RPMI8226 (cell line): ENCODE measurements at places on chromosomes 6 and 20.

DNA sequence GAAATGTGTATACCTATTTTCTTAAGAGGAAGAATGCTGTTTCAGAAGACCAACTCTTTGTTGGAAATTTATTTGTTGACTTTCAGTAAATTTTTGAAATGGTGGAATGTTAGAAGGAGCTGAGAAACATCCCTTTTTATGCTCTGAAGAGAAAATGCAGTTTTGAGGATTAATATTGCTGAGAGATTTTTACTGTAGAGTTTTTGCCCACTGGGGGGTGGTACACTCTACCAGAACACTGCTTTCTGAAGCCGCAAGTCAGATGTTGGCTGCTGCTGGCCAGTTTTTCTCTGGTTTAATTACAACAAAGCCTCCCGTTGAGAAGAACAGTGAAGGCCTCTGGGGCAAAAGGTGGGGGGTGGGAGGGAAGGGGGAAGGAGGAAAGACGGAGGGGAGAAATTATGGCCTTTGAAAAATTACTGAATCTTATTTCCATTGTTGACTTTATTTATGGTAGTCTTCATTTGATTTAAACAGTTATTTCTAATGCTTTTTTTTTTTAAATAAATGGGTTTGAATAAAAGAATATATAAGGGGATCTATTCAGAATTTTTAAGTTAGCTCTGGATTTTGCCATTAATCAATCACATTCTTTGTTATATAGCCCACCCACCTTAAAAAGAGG lies 3.0 kb downstream of the FLRT3 start:
- peak; percentile 51 for DNase-seq

DNA sequence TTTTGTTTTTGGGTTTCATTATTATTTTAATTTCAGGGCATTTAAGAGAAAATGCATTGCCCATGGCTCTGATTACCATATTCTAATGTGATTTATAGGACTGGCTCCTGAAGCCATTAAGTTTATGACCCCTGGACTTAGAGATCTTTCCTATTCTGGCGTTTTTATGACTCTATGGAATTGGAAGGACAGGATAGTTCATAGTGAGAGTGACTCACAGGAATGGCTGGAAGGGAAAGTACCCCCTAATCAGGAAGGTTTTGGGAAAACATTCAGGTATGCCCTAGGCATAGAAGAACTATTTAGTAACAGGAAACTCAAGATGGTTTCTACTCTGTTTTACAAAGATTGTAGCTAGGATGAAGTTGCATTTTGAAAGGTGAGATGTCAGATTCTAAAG lies 108.6 kb upstream of the SLC2A12 start:
- no peak for DNase-seq

- DNase-seq: no peak
Observed at GRCh38 chr20:20063941-20064702, 11.8 kb downstream of the CFAP61 start.

- DNase-seq: no peak
Observed at GRCh38 chr6:136146130-136146529, 104.0 kb downstream of the MTFR2 start.

DNA sequence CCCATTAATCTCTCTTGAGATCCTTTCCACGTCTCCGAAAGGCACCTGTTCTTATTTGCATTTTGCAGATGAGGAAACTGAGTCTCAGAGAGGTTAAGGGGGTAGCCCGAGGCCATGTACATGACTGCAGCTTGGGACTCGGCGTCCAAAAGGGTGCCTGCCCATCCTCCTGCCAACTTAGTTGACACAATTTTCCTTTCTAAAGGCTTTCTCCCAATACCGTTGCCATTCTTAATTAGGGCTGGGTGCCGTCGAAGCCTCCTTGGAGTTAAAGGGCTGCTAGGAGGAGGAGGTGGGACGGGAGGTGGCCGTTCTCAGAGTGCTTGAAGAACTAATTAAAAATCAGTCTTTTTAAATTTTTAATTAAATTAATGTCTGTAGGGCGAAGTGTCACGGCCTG lies 546 bp upstream of the PSMG4 start:
- no peak for DNase-seq

- no peak for DNase-seq
Observed at GRCh38 chr6:167572106-167572505, 247.2 kb downstream of the TTLL2 start.

- DNase-seq: peak; percentile 39
Observed at GRCh38 chr6:43269273-43270007, 26.2 kb downstream of the TTBK1 start.

GRCh38 chr6:64255000-64255399 lies 619.4 kb downstream of the PHF3 start:
- no peak for DNase-seq

DNA sequence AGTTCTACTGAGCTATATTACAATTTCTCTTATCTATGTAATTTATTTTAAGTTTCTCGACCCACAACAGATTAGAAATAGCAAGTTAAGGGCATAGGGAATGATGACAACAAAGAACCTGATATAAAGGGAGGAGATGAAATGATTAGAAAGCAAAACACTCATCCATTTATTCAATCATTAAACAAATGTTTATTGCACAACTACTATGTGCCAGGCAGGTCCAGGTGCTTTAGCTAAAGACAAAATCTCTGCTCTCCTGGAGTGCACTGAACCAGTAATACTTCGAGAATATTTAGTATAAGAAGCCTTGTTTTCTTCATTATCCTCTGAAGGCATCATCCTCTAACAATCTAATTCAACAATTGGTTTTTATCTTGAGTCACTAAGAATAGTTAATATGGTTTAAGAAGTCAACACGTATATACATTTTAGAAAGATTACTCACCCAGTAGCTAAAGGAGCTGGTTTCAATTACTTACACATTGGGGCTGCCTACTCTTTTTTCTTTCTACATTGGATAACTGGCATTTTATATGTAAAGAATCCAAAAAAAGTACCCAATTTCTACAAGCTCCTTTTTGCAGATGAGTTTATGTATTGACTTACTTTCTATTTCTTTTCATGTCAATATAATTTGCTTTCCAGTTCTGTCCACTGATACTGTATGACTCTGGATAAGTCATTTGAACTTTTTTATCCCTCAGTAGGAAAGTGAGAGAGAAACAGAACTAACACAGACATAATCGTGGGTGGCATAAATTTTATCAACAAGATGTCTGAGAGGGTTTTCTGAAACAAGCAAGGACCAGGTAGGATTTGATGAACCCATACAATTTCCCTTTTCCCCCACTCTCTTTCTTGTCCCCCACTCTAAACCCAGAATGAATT lies 312.6 kb downstream of the CLIC5 start:
- no peak for DNase-seq

DNA sequence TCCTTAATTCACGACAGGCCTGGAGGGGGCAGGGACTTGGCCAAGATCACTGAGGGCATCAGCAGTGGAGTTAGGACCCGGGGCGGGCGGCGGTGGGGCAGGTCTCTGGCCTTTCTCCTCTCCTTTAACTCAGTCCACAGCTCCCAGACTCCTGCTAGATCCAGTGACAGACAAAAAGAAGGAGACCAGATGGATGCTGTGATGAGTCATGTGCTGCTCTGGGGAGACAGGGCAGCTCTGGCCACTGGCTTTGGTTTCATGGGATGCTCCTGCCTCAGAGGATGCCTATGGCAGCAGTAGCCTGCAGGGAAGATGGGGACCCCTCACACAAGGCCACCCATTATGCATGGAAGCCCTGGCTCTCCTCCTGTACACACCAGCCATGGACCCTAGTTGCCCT lies 20.5 kb downstream of the EPB41L1 start:
- DNase-seq: no peak

GRCh38 chr6:89596484-89596883 lies 42.1 kb downstream of the LYRM2 start:
- DNase-seq: no peak

- no peak for DNase-seq
Observed at GRCh38 chr6:56479381-56479780, 163.3 kb downstream of the DST start.

- no peak for DNase-seq
Observed at GRCh38 chr20:21684671-21685070, 20.8 kb upstream of the PAX1 start.

DNA sequence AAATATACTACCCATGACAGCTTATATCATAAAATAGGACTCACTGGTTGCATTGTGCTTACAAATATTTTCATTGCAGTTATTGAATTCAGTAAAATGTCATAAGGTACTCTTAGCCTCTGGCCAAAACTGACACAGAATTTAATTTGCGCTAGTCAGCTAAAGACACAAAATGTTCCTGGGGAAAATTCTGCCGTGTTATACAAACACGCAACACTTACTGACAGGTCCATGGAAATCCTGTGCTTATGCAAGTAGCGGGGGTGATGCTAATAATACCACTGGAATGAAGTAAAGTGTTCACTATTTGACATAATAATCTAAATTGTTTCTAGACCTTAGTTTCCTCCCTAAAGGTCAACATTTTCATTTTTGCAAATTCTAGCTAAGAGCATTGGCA lies 354.4 kb upstream of the RSPO3 start:
- DNase-seq: no peak

DNA sequence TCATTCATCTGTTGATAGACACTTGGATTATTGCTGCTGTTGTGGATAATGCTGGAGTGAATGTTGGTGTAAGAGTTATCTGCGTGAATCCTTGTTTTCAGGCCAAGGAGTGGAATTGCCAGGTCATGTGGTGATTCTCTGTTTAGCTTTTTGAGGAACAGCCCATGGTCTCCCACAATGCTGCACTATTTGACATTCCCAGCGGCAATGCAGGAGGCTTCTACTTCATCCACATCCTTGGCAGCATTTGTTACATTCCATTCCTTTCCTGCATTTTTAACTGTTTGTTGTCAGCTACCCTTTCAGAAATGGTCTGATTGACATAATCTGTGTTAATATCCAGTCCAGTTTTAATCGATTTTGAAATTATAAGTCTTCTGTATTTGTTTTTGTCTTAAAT lies 51.7 kb upstream of the CLDN20 start:
- DNase-seq: no peak

- DNase-seq: no peak
Observed at GRCh38 chr6:133610971-133611370, 277.9 kb upstream of the TCF21 start.

GRCh38 chr20:52852714-52853113 lies 119.4 kb upstream of the TSHZ2 start:
- DNase-seq: no peak

- no peak for DNase-seq
Observed at GRCh38 chr6:46655803-46656202, 3.0 kb downstream of the SLC25A27 start.

- DNase-seq: no peak
Observed at GRCh38 chr20:41391587-41392001, 25.0 kb upstream of the EMILIN3 start.

- no peak for DNase-seq
Observed at GRCh38 chr20:199996-200395, 10.5 kb upstream of the DEFB128 start.

- DNase-seq: no peak
Observed at GRCh38 chr6:137647762-137648447, 153.7 kb upstream of the OLIG3 start.

- DNase-seq: no peak
Observed at GRCh38 chr6:32290886-32291450, 67.1 kb upstream of the NOTCH4 start.

GRCh38 chr6:154341871-154342270 lies 14.7 kb downstream of the IPCEF1 start:
- DNase-seq: no peak

DNA sequence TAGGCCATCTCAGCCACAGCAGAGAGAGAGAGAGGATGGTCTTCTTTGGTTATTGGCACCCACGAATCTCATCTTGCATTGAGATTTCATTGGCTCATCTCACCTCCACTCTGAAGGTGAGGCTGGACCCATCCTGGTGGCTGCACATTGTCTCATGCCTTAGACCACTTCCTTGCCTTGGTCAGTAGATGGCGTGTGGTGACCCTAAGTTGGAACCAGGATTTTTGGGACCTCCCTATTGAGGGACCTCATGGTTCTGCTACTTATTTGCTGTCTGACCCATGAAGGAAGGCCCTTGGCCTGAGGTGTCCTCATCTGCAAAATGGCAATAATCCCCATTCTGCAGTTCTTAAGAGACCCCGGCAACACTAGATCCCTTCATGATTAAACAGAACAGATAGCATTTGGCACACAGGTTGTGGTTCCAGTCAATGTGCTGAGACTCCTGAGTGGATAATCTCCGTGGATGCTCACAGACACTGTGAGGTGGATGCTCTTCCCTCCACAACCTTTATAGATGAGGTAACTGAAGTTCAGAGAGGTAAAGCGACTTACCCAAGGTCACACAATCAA lies 21.5 kb upstream of the AAR2 start:
- DNase-seq: peak; percentile 15

- no peak for DNase-seq
Observed at GRCh38 chr20:4548552-4548951, 173.2 kb upstream of the PRND start.

- no peak for DNase-seq
Observed at GRCh38 chr6:146574211-146574610, 24.6 kb upstream of the ADGB start.
